ENCODE measurements at places on chromosomes 16 and 17.

- DNase-seq: no peak
These were observed 8.7 kb upstream of the GFOD2 start for GRCh38 chr16:67727521-67728485.

DNA sequence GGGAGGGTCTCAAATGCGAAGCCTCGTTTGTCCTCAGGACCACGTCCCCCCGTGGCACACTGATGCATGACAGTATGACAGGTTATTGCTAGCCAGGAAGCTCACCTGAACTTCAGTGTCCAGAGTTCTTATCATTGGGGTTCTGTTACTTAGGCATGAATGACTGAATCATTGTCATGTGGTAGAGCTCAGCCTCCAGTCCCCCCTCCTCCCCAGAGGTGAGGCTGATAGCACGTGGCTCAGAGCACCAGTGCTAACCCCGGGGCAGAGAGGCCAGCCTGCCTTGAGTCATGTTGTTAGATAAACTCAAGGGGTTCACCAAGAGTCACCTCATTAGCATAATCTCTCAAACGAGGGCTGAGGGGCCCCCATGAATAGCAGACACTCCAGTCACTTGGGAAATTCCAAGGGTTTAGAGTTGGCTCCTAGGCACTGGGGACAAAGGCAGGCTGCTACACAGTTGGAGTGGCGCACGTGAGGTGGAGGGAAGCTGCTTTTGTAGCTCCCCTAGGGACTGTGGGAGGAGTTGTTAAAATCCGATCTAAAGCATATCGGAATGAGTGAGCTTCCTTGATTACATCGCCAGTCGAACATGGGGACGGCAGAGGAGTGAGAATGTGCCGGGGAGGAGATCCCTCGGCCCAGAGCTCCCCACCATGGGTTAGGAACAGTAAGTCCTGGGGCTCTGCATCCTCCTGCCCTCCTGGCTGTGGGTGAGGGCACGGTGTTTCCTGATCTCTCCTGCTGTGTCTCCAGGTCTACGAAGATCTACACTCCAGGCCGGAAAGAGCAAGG is 18.2 kb downstream of the DHX38 start:
- no peak for DNase-seq

DNA sequence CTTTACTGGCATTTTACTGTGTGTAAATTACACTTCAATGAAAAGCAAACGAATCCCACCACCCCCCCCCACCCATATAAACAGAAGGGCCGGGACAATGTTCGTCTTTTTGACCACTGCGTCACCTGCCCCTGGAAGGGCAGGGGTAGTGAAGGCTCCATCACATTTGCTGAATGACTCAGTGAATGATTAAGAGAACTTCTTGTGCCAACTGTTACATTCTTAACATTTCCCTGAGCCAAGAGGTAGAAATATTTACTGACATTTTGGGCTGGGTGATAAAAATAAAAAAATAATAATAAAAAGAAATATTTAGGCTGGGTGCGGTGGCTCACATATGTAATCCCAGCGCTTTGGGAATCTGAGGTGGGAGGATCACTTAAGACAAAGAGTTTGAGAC is 24.1 kb downstream of the C16orf96 start:
- DNase-seq: no peak

DNA sequence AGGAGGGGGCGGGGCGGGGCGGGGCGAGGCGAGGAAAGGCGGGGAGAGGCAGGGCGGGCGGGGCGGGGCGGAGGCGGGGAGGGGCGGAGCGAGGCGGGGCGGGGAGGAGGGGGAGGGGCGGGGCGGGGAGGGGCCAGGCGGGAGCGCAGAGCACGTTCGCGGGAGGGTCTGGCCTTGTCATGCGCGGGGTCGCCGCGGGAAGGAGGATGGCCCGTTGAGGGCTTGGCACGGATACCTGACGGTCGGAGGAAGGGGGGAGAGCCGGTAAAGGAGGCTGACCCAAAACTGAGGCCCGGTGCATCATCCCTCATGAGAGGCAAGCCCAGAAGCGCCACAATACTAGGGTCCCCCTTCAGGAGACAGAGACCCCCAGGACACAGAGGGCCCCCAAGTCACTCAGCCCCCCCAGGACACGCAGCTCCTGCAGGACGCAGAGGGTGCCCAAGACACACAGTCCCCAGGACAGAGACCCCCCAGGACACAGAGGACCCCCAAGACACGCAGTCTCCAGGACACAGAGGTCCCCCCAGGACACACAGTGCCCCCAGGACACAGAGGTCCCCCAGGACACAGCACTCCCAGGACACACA is 593 bp upstream of the WDR45B start:
- DNase-seq: no peak

DNA sequence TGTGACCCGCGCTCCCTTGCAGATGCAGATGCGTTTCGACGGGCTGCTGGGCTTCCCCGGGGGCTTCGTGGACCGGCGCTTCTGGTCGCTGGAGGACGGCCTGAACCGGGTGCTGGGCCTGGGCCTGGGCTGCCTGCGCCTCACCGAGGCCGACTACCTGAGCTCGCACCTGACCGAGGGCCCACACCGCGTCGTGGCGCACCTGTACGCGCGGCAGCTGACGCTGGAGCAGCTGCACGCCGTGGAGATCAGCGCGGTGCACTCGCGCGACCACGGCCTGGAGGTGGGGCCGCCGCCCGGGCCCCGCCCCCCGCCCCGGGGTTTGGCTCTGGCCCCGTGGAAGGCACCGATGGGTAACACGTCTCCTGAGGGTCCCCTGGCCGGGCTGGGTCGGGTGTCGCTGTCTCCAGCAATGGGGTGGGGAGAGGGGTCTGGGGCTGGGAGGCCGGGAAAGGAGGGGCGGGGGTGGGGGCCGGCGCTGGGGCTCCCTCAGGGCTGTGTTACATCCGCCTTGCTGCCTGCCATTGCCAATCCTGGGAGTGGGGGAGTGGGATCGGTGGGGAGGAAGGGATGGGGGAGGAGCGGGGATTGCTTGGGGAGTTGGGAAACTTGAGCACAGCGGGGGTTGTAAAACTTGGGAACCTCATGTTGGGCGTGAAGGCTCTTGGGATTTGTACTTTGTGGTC is 737 bp downstream of the NUDT16L1 start:
- DNase-seq: peak; percentile 38

GRCh38 chr16:55009581-55009980 is 78.9 kb downstream of the IRX5 start:
- DNase-seq: no peak

DNA sequence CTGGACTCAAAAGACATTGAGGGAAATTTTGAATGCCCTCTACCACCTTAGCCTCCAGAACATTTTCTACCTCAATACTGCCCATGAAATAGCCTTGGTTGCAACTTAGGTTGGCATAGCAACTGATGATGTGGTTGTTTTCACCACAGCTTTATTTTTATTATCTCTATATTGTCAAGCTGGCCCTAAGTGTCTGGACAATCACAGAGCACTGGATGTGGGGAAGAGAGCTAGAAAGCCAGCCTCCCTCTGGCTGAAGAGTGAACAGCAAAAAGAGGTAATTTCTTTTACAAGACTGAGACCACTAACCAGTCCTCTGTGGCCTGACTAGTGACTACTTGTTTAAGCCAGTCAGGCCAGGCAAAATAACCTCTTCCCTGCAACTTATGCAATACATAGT is 159.6 kb downstream of the HS3ST2 start:
- no peak for DNase-seq

DNA sequence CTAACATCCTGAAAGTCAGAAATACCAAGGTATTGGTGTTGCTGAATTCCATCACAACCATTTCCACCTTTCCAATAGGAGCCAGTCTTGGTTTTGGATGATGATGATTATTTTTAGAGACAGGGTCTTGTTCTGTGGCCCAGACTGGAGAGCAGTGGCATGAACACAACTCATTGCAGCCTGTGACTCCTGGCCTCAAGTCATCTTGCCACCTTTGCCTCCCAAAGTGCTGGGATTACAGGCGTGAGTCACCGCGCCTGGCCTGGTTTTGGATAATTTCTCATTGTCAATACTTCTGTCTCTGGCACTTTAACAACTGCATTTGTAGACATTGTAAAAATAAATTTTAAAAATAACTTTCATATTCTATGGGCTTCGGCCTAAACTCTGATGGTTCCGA is 22.6 kb downstream of the STAT5B start:
- no peak for DNase-seq

DNA sequence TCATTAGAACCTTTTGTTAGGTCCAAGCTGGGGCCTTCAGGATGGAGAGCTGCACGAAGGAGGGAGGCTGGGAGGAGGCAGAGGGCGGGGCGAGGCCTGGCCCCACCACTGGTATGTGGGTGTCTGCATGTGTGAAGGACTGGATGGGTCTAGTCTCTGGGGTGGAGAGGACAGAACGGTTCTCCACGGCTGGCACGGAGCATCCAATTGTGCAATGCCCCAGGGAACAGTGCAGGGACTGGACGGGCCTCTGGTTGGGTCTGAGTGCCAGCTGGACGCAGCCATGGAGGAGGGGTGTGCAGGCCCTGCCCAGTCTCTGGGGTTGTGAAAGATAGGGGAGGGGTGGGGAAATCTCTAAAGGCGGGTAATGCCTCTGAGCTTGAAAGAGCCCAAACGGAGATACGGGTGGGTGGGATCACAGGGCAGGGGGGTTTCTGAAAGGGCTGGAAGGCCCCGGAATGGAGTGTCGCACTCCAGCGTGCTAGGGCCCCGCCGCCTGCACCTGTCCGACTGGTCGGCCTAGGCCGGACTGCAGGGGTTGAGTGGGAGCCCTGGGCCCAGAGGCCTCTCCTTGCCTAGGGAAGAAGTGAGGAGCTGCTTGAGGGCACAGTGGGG is 1.6 kb downstream of the PPL start:
- no peak for DNase-seq

DNA sequence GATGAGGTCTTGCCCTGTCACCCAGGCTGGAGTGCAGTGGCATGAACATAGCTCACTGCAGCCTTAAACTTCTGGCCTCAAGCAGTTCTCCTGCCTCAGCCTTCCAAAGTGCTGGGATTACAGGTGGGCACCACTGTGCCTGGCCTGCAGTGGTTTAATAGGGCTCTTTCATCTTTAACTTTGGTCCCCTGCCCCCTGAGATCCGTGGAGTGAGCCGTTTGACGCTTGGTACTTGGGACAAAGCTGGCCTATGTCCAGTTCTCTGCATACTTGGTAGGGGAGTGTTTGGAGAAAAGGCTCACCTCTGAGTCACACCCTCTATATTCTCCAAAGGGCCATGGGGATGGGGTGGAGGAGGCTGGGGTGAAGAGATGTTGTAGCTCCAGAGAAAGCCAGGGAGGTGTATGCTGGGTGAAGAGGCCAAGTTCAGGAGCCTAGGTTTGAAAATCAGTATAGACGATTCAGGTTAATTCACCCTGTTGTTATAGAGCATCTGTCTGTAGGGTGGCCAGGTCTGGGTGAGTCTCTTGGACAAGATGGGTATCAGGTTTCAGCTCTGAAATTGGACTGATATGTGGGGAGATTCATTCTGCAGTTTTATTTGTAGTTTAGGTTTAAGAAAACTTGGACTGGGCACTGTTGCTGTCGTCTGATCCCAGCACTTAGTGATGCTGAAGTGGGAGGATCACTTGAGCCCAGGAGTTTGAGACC is 17.6 kb downstream of the ABCC1 start:
- DNase-seq: no peak

DNA sequence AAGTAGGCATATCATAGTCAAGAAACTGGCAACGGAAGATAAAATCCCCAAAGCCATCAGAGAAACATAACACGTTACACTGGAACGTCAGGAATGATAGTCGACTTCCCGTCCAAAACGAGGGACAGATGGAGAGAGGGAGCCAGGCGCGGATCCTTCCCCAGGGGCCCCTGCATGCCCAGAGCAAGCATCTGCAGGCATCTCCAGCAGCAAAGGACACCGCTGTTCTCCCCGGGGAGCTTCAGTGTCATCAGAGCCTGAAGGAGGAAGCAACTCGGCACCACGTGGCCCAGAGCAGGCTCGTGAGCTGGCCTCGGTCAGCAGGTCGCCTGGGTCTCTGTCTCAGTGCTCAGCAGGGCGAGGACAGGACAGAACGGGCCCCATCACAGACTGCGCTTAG is 50.1 kb downstream of the LMF1 start:
- DNase-seq: peak; percentile 25

DNA sequence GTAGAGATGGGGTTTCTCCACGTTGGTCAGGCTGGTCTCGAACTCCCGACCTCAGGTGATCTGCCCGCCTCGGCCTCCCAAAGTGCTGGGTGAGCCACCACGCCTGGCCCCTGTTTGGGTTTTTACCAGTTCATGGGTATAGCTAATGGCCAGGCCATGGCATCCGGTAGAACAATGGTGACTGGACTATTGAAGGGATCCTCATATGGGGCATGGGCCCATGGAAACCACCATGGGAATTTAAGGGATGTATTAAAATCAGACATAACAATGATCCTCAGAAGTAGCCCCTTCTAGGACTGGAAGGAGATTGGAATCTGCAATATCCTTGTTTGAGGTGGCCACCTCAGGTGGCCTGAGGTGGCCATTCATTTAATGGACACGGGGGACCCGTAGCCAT is 17.5 kb upstream of the GUCY2D start:
- DNase-seq: no peak

- no peak for DNase-seq
These were observed 6.6 kb downstream of the ZDHHC7 start for GRCh38 chr16:85004587-85005205.

DNA sequence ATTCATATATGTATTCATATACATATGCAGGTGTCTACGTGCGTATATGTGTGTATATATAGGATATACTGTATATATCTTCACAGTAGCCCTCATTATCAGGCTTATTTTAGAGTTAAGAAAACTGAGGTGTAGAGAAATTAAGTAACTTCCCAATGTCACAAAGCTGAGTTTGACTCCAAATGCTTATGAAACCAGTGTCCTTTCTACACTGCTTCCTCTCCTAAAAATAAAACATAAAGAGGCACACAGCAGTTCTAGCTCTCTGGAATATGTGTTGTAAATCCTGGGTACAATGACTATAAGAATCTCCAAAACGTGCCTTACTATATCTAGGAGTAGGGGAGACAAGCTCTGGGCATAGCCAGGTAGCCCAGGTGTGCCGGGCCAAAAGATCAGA is 40.0 kb upstream of the CCL1 start:
- DNase-seq: no peak

DNA sequence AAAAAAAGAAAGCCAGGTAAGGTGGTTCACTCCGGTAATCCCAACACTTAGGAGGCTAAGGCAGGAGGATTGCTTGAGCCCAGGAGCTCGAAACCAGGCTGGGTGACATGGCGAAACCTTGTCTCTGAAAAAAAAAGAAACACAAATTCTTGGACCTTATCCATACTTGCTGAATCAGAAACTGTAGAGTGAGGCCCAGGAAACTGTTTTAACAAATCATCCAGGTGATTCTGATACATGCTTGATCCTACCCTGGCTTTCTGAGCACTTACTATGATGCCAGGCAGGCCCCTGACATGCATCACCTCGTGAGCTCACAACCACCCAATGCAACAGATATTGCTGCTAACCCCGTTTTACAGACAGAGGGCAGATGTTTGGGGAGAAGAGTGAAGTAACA is 4.0 kb upstream of the NAE1 start:
- DNase-seq: no peak

DNA sequence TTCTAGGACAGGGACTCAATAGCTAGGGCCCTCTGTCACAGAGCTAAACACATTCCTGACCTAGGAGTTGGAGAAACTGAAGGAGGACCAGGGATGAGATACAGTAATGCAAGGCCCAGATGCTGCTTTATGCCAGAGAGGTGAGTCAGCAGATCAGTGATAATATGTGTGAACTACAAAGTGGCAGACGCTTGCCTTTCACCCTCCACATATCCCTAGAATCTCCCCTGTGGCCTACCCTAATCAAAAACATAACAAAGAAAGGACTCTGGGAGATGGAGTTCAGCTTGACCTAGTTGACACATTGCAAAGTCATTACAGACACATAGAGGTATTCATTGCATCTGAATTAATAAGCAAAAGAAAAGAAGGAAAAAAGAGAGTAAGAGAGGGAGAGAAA is 417.6 kb upstream of the DYNLRB2 start:
- no peak for DNase-seq

GRCh38 chr17:47265983-47266541 is 12.4 kb downstream of the ITGB3 start:
- DNase-seq: no peak
